Foreskin fibroblast (primary cell): ENCODE measurements at places on chromosomes 2 and 18.

DNA sequence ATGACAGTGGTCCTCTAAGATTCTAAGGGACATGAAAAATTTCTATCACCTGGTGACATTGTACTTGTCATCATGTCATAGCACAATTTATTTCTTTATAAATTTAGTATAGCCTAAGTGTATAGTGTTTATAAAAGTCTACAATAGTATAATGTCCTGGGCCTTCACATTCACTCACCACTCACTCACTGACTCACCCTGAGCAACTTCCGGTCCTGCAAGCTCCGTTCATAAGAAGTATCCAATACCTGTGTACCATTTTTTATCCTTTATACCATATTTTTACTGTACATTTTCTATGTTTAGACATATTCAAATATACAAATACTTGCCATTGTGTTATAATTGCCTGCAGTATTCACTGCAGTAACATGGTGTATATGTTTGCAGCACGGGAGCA lies 72.8 kb upstream of the DSEL start:
- no peak for DNase-seq

GRCh38 chr2:203310688-203311436 lies 17.3 kb upstream of the ABI2 start:
- DNase-seq, result no peak

GRCh38 chr2:218861645-218862318 lies 2.2 kb downstream of the WNT6 start:
- DNase-seq, result no peak

- peak; percentile 32 for DNase-seq
These were observed 614.0 kb downstream of the SLC4A3 start for GRCh38 chr2:220241423-220241822.

DNA sequence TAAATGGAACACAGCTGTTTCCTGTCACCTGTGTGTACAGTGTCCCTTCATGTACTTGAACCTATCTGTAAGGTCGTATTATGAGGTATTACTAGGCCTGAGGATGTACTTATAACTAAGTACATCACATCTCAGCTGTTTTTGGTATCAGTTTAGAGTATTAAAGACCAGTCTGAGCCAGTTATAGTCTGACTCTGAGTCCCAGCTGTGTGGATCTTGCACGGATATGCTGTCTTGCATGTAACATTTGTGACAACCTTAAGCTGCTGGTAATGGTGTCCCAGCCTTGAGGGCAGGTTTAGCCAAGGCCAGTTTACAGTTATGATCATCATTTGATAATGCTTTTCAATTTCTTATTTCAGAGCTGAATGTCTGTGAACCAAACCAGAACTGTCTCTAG lies 496.3 kb downstream of the SLC4A3 start:
- no peak for DNase-seq

- peak; percentile 53 for DNase-seq
These were observed 33.3 kb upstream of the TMEM87B start for GRCh38 chr2:112021781-112022231.

GRCh38 chr2:147172493-147173188 lies 672.2 kb upstream of the ACVR2A start:
- no peak for DNase-seq

GRCh38 chr2:79906139-79906890 lies 393.5 kb downstream of the CTNNA2 start:
- DNase-seq, result no peak

DNA sequence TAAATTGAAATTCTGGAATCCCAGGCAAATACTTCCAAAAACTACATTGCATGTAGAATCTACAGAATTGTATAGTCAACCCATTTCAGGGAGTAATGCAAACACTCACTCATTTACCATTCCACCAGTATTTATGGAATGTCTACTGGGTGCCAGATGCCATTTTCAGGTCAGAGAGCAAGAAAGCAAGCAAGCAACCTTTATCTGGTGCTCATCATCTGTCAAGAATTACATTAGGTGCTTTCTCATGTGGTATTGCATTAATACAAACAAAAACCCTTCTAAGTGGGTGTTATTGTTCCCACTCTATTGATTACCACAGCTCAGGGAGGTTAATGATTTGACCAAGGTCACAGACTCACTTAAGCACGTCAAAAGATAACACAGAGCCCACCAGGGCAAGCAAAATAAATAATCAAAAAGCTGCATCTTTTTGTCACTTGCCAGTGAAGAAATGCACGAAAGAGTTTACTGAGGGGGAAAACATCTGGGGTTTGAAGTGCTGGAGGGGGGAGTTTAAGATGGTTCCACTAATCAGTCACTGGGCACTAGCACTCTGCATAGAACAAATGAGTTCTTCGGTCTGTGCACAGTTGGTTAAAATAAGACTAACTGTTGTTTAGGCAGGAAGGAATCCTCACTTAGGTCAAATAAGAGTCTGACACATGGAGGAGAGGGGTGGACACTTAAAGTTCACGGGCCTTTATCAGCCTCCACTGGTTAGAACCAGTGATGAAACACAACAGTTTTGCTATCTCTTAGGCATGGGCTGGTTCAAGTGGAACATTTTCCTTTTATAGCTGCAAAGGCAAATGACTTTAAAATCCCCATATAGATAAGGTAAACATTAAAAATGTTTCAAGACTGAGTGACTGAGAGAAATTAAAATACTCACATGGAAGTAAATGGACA lies 208.8 kb downstream of the CDH2 start:
- peak; percentile 3 for DNase-seq

DNA sequence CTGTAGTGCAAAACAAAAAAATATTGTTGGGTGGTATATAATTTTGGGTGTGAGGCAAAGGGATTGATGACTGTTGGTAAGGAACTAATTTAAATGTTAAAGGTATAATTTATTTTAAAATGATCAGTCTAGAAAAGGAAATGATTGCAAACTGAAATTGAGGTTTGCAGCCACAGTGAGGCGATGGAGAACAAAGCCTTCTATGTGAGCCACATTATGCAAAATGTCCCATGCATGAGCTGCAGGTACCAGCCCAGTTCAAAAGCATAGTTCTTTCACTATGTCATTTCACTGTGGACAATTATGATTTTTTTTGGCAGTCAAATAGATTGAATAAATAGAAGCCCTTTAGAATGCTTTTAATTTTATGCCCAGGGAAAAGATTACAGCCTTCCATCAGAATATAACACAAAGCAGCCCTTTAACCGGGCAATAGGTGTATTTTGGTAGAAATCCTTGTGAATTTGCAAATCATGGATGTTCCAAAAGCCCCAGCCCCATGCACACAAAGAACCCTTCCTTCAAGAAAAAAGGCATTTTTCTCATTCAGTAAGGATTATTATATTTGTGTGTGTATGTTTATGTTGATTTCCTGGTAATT lies 1.7 kb downstream of the MAP2 start:
- DNase-seq, result peak; percentile 73
